Skin of body (tissue), 3 donors: ENCODE measurements at places on chromosomes 7 and 10. TPM values are rescaled to one million over a fixed set of nuclear protein-coding genes. Genes with fewer than 3 reads are reported as not detected.

The CTTNBP2 gene
- 5.5 TPM for total RNA-seq

- no peak for DNase-seq
Observed at GRCh38 chr7:24201226-24201625, 82.8 kb upstream of the NPY start.

GRCh38 chr7:44449584-44449928 lies 40.9 kb downstream of the NUDCD3 start:
- DNase-seq: no peak

DNA sequence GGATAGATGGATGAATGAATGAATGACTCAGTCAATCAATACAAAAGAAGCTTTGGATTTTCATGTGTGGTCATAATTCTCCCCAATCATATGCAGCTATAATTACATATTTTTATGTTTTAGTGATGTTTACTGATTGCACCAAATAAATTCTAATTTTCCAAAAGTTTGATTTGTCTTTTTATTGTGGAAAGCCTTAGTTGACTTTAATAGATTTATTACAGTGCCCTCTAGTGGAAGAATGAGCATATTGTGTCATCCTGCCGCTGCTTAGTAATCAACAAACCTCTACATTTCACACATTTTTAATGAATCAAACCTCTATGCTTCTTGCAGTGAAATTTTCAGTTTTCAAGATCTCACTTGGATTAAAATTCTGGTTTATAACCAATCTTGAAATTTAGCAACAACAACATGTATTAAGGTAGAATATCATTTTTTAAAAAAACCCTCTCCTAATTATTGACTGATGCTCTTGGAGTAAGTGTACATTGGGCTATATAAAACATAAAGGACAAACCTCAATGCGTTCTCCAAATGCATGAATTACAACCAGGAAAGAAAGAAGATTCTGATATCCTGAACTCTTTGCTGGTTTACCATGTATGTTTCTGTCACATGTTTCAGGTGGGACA lies 55.6 kb upstream of the PNLIP start:
- peak; percentile 3 for DNase-seq

- DNase-seq: no peak
Observed at GRCh38 chr10:5618829-5619228, 47.6 kb downstream of the ASB13 start.

GRCh38 chr10:25036381-25036780 lies 20.0 kb downstream of the THNSL1 start:
- DNase-seq: no peak

DNA sequence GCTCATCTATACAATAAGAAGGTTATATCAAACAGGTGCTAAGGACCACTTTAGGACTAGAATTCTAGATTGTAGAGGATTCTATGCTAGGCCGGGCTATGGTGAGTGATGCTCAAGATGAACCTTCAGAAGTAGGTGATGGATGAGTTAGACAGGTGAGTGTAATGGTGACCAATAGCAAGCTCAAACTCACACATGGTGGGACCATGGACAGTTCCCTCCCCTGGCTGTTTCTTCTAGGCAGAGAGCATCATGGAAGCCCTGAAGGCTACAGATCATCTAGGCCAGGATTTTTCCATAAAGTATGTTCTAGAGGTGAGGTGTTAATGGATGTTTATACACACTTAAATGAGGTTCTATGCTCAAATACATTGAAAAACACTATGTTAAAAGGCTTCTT lies 162.2 kb upstream of the WDR11 start:
- DNase-seq: no peak

The AZGP1 gene
- total RNA-seq: 39.4 TPM

GRCh38 chr10:129932751-129933433 lies 31.2 kb downstream of the EBF3 start:
- DNase-seq: no peak

DNA sequence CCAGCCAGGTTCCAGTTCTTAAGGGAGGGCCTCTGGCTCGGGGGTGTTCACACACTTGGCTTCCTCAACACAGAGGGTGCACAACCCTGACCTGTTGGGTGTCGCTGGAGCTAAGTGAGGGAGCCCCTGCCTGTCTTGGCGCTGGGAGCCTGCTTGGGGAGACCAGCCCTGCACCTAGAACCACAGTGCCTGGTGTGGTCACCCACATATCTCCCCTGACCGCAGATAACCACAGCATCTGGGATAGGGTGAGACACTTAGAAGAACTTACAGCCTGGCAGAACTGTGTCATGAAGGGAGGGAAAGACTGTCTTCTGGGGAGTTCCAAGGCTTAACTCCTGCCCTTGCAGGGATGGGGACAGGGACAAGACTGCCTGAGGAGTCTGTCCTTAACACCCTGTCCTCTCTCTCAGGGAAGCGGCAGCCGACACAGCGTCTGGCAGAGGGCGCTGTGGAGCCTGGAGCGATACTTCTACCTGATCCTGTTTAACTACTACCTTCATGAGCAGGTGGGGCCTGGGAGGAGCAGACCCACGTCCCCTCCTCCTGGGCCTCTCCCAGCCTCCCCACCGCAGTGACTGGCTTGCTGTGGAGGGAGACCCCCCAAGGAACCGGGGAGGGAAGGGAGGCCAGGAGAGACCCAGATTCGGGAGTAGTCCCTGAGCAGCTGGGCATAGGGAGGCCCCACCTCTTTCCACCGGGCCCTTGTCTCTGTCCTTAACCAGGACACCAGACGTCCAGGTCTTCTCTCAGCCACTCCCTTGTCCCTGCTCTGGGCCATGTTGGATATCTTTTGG lies 59.0 kb downstream of the PALD1 start:
- no peak for DNase-seq

GRCh38 chr10:77687621-77688020 lies 50.0 kb upstream of the KCNMA1 start:
- no peak for DNase-seq

The DBNL gene
- total RNA-seq: 47.2 TPM

The CYP2C19 gene
- total RNA-seq: 0.69 TPM

- no peak for DNase-seq
Observed at GRCh38 chr7:106042196-106042611, 69.9 kb downstream of the SYPL1 start.

DNA sequence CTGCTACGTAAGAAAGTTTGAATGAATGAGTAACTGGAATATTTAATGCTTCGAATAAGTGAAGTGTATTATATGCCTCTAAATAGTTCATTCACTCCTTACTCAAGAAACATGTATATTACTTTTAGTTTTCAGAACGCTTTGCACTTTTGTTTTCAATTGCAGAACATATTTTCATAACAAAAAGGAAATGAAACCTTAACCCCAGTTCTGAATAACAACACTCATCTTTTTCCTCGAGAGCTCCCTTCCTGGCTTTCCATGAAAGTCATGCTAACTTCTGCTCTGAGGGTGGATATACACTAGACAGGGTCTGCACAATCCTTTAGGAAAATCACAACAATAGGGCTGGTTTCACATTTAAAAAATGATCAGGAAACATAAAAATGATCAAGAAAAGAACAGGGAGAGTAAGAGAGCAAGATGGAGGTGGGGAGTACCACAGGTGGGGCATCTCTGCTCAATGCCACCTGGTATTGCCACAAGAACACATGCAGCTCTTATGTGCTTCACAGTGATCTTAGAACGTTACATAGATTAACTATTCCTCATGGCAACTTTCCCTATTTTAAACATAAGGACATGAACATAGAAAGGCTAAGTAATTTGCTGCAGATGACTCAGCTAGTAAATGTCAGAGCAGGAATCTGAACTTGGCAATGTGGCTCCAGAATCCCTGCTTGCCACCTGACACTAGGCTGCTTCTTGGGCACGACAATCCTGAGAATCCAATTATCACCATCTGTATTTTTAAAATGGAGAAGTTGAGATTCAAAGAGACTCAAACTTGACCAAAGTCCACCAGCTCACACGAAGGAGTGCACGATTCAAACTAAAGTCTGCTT lies 219.5 kb upstream of the AOAH start:
- no peak for DNase-seq

DNA sequence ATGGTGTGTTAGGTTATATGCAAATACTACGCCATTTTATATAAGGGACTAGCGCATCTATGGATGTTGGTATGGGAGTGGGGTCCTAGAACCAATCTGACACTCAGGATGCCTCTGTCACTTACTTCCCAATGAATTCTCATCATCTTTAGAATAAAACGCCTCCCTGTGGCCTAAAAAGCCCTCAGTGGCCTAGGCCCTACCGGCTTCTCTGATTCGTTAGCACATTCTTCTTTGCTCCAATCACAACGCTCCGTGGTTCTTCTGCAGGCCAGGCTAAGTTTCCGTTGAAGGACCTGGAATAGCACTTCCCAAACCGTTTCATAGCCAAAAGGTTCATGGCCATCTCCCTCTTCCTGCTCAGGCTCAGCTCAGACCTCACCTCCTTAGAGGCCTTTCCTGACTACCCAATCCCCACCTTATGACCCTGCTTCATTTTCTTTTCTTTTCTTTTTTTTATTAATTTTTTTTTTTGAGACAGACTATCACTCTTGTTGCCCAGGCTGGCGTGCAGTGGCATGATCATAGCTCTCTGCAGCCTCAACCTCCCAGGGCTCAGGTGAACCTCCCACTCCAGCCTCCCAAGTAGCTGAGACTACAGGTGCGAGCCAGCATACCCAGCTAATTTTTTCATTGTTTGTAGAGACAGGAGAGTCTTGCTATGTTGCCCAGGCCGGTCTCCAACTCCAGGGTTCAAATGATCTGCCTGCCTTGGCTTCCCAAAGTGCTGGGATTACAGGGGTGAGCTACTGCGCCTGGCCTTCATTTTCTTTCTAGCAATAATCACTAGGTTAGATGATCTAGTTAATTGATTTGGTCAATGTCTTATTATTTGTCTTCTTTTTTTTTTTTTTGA lies 24.5 kb upstream of the YWHAG start:
- DNase-seq: no peak

The TACR2 gene
- total RNA-seq: 0.10 TPM

- no peak for DNase-seq
Observed at GRCh38 chr7:154353355-154353767, 301.2 kb downstream of the DPP6 start.

The TMEM120A gene
- 24.2 TPM for total RNA-seq

DNA sequence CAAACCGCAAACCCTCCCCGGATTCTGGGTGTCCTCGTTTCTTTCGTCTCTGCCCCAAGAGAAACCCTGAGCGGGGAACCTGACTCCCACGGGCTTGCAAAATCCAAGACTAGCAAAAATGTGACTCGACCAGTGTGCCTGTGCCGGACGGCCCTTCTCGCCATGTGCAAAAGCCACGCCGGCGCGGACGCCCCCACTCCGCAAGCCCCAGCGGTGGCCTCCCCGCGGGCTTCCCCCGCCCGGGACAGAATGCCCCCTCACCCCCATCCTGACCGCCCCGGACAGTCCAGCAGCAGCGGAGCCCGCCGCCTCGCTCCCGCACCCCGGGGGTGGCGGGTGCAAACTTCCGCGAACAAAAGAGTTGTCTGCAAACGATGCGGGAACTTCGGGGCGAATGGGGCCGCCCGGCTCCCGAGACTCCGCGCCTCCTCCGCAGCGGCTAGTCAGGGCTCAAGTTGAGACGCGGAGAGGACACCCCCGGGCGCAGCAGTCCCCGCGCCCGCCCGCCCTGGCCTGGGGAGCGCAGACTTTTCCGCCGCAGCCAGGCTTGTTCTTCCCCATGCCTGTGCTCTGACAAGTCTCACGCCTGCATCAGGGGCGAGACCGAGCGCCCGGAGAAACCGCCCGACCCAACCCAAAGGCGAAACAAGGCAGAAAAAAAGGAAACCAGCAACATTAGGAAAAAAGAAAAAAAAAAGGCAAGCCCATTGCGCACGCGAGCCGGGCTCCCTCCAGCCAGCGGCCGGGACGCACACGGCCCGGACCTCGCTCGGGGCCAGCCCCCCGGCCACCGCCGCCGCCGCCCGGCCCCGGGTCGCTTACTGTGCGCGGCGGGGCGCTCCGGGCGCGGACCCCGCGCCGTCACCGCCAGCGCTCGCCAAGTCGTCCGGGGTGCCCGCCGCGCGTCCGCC lies 732 bp downstream of the FAM53B start:
- DNase-seq: no peak

- no peak for DNase-seq
Observed at GRCh38 chr10:81008726-81009125, 471.0 kb downstream of the SH2D4B start.

The GBX1 gene
- total RNA-seq: 0.30 TPM

- DNase-seq: no peak
Observed at GRCh38 chr7:30147223-30147622, 12.4 kb downstream of the MTURN start.

The TLL2 gene
- 0.20 TPM for total RNA-seq

GRCh38 chr7:45688382-45688781 lies 114.2 kb downstream of the ADCY1 start:
- no peak for DNase-seq

- DNase-seq: peak; percentile 8
Observed at GRCh38 chr7:80018941-80019808, 115.5 kb upstream of the GNAI1 start.

DNA sequence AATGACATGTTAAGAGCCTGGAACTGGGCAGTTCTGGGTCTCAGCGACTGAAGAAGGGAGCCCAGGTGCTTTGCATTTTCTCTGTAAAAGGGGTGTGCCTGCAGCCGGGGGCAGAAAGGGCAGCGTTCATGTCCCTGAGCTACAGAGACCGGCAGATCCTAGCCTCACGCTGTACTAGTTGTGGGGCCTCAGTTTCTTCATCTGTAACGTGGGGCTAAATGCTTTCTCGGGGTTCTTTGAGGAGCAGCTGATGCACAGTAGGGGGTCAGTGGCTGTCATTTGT lies 79.6 kb downstream of the NEURL1 start:
- DNase-seq: no peak

- no peak for DNase-seq
Observed at GRCh38 chr7:110922906-110923305, 168.0 kb upstream of the LRRN3 start.

GRCh38 chr7:134701272-134701671 lies 54.6 kb downstream of the BPGM start:
- no peak for DNase-seq

GRCh38 chr7:1121476-1121875 lies 33.6 kb downstream of the GPER1 start:
- DNase-seq: no peak

DNA sequence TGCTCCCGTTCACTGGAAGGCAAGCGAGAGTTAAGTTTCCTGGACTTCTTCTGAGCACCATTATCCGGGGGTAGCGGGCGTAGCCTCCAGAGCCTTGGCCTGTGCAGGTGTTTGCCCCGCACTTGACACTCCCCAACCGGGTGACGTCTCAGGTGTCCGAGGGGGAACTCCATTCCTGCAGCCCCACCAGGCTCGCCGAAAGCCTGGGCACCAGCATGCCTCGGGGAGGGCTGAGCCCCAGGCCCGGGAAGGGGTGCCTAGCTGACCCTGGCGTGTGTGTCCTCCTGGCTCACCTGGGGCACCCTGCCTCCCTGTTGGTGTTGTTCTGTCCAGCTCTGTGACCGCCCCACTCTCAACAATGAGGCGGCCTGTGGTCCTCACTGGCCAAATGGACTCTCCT lies 109.4 kb upstream of the GPR26 start:
- no peak for DNase-seq

DNA sequence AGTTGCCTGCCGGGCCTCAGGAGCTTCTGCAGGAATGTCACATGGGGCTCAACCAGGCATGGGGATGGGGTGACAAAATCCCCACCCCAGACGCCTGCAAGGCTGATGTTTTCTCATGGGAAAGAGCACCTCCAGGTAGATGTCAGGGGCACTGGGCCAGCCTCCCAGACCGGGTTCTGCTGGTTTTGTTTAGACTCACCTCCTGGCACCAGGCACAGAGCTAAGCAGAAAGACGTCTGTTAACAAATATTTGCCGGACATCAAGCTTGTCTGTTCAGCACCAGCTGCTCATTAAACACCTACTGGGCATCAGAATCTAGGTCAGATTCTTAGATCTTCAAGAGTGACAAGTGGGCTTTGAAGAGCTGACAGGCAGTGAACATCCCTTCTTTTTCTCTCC lies 34.9 kb upstream of the TCERG1L start:
- no peak for DNase-seq
